T-helper 22 cell (primary cell): ENCODE measurements at places on chromosomes 6 and 20.

DNA sequence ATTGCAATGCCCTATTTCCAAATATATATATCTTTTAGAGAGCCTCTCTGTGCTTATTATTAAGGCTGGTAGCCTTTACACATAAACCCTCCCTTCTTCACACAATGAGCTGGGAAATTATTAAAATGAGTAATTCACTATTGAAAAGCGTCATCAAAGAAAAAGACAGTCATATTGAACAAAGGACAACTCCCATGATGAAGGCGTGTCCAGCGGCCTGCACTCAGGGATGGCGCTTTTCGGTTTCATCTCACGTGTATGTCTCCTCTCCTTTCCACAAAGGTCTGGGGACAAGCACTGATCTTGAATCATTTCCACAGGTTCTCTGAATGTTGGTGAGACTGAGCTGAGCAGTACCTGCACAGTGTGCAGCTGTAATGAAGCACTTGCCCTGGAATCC, 3.5 kb downstream of the SERPINB9 start:
- DNase-seq, result peak; percentile 39

- DNase-seq, result no peak
These were observed 23.2 kb downstream of the RIN2 start for GRCh38 chr20:19781235-19781634.

- no peak for DNase-seq
These were observed 667 bp downstream of the CAP2 start for GRCh38 chr6:17393892-17394631.

GRCh38 chr6:143583542-143584327, 72.2 kb upstream of the FUCA2 start:
- no peak for DNase-seq

GRCh38 chr20:54267483-54268003, 59.7 kb downstream of the PFDN4 start:
- no peak for DNase-seq
